ENCODE measurements at places on chromosomes 4 and X.

DNA sequence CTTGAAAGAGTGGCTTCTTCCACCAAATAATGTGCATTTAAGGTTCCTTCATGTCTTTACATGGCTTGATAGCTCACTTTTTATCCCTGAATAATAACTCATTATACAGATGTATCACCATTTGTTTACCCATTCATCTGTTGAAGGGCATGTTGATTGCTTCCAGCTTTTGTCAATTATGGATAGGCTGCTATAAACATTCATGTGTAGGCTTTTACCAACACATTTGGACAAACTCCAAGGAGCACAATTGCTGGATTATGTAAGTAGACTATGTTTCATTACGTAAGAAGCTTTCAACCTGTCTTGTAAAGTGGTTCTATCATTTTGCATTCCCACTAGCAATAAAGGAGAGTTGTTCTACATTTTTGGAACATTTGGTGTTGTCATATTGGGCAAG lies 2637.0 kb downstream of the PCDH7 start:
- DNase-seq = no peak

GRCh38 chr4:99356992-99357391 lies 4.4 kb upstream of the ADH1C start:
- DNase-seq = no peak

DNA sequence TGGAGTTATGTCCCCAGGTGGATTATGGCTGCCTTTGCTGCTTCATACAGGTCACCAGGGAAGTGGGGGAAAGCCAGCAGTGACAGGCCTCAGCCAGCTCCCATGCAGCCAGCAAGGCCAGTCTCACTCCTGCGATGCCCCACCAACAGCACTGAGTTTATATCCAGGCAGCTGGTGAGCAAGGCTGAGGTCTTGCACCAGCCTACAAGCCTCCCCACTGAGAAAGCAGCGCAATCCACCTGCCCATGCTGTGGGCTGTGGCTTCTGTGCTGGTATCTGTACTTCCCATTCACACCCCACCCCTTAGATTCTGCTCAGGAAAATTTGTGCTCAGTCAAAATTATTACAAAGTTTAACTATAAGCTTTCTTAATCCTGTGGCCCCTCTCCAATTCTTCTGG lies 153.5 kb downstream of the HHIP start:
- no peak for DNase-seq

GRCh38 chr4:2591189-2591588 lies 54.7 kb downstream of the FAM193A start:
- DNase-seq = no peak

GRCh38 chr4:71711044-71711984 lies 72.6 kb downstream of the GC start:
- DNase-seq = no peak

Measured in Ammon's horn (tissue), 1 donor.